Astrocyte (in vitro differentiated cells and primary cell): ENCODE measurements at places on chromosomes 1 and 21.

DNA sequence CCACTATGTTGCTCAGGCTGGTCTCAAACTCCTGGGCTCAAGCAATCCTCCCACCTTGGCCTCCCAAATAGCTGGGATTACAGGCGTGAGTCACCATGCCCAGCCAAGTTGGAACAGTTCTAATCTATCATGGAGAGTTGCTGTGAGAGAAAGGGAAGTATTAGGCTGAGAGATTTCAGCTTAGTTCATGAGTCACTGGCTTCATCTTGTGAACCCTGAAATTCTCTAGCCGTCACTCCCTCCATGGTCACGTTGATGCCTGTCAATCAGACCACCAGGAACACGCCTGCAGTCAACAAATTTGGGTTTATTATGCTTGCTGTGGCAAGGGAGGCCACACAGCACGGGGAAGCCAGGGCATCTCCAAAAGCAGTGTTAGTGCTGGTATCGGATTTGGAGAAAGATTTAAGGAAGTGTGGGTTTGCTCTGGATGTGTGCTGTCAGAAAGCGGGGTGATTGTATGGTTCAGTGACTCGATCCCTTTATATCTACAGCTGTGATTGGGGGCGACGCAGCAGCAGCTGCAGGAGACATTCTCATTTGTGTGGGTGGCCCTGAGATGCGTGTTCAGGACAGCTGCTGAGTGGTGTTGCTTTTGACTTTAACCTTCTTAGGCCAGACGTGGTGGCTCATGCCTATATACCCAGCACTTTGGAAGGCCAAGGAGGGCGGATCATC is 18.7 kb downstream of the UQCRHL start:
- DNase-seq = peak; percentile 73

GRCh38 chr1:24060482-24060881 is 51.5 kb downstream of the MYOM3 start:
- DNase-seq = no peak

GRCh38 chr21:40668555-40669275 is 178.2 kb downstream of the DSCAM start:
- DNase-seq = peak; percentile 64

DNA sequence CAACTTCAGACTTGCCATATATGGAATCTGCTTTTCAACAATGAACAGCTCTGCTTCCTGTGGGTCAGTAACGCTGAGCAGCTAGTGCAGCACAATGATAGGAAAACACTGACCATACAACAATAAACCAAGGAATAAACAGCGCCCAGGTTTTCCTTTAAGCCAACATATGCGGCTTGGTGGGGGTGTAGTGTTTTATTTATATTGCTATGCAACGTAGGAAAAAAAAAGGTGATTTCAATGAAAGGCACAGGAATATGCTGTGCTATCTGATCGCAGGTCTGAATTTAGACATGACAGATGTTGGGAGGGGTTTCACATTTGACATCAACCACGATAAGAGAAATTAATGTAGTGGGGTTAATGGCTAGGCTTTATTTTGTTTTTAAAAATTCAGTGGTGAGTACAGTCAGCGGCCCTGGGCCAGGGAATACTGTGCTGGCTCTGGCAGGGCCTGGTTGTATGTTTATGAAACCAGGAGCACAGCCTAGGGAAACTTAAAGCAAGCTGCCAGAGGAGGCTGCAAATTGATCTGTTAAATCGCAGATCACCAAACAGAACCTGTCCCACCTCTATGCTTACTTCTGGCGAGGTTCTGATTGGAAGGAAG is 4.3 kb downstream of the TSPAN2 start:
- peak; percentile 81 for DNase-seq

- DNase-seq = no peak
Observed at GRCh38 chr1:83682132-83682531, 316.8 kb downstream of the TTLL7 start.

GRCh38 chr1:17594690-17595601 is 55.4 kb downstream of the ARHGEF10L start:
- DNase-seq = no peak

DNA sequence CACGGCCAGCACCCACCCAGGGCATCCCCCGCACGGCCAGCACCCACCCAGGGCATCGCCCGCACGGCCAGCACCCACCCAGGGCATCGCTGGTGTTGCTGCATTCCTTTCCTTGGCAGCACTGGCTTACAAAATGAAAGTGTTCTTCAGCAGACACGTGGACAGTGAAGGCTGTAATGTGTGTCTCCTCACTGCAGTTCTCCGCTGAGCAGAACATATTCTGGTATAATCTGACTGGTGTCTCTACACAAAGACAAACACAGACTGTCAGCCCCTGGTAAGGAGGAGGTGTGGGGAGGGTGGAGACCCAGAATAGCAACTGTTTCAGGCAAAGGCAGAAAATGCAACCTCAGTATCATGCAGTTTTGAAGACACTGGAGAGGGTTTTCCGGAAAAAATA is 7.3 kb downstream of the LYPD8 start:
- DNase-seq = no peak

DNA sequence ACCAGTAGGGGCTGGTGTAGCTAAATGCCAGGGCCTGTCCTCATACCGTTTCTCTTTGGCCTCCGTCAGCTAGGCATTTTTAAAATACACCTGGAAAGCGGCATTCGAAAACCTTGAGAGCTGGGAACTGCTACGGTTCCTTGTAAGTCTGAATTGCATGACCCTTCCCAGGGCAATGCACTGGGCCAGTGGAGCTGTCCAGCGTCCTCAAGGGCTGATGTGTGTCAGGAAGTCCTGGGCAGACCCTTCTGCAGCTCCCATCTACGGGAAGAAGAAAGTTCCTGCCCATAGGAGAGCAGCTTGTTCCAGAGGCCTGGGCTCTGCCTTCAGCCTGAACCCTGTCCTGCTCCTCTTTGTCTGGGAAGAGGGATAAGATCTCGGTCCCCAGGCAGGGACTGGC is 34.1 kb downstream of the UBASH3A start:
- DNase-seq = no peak

- no peak for DNase-seq
Observed at GRCh38 chr1:212752934-212753497, 38.6 kb downstream of the NSL1 start.

GRCh38 chr1:115210302-115210711 is 121.0 kb upstream of the TSPAN2 start:
- DNase-seq = peak; percentile 47

GRCh38 chr1:187042538-187042937 is 213.8 kb downstream of the PLA2G4A start:
- no peak for DNase-seq

DNA sequence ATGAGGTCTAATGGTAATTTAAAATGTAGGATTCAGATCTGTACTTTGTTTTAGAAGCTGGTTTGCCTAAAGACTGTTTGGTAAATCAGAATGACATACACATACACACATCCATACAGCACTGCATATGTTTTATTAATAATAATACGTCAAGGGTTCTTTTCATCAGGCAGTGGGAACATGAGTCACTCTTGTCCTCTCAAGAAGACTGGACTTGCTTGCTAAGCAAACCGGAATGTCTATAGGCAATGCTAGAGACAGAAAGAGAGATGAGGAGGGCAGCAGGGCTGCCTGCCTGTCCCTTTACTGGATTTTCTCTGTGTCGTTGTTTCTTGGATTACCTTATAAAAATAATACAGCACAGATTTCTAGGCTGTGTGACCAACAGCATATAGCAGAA is 119.1 kb upstream of the GALNT2 start:
- no peak for DNase-seq

GRCh38 chr1:181390410-181391077 is 92.8 kb upstream of the CACNA1E start:
- no peak for DNase-seq

DNA sequence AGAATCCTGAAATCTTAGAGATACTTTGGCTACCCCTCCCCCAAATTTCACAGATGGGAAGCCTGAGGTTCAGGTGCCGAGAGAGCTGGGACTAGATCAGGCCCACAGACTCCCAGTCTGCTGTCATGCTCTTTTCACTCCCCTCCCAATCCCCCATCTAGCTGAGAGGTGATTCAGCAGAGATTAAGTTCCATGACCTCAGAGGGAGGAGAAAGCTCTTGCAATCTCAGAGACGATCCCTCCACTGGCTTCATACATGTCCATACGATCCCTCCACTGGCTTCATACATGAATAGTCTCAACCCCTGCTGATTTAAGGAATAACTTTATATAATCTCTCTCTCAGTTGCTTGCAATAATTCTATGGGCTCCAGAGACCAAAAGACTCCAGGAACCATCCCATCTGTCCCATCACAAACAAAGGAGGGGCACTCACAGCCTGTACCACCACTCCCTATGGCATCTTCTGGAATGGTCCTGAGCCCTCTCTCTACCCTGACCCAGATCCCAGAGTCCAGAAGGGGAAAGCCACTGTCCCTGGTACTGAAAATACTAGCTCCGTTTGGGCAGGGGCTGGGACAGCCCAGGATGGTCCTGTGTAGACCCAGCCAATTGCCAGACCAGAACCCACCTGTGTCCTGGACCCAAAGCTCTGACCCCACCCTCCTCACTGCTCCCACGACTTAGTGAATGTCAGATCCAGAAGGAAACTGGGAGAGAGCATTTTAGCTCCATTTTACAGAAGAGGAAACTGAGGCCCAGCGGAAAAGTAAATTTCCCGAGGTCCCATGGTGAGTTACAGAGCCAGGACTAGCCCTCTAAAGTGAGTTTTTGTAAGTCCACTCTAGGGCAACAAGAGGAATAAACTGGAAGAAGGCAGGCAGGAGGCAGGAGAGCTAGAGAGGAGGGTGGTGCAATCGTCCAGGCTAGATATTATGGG is 27.1 kb downstream of the RIMS3 start:
- DNase-seq = no peak

GRCh38 chr1:232472485-232473041 is 157.4 kb downstream of the SIPA1L2 start:
- DNase-seq = peak; percentile 74

GRCh38 chr1:180247061-180247460 is 17.0 kb downstream of the LHX4 start:
- DNase-seq = no peak

DNA sequence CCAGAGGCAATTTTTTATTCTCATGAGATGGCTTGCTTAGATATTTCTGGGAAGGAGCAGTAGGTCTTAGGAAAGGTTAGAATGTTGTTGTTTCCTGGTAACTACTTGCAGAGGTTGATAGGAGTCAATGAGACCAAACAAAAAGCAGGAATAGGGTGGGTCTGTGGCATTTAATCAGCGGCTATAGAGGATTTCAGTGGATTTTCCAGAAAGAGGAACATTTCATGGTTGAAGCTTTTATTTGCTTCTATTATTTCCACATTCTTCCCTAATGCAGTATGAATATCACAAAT is 111.3 kb upstream of the PALMD start:
- no peak for DNase-seq

GRCh38 chr1:101567582-101568189 is 330.9 kb downstream of the S1PR1 start:
- peak; percentile 1 for DNase-seq

GRCh38 chr1:21069549-21069948 is 107.1 kb downstream of the EIF4G3 start:
- peak; percentile 67 for DNase-seq

- DNase-seq = no peak
Observed at GRCh38 chr21:15425049-15425448, 304.7 kb upstream of the USP25 start.

- no peak for DNase-seq
Observed at GRCh38 chr1:213994888-213995287, 7.1 kb downstream of the PROX1 start.

GRCh38 chr1:230288641-230289349 is 137.3 kb downstream of the PGBD5 start:
- DNase-seq = peak; percentile 25
